ENCODE measurements at places on chromosomes 13 and 19.

DNA sequence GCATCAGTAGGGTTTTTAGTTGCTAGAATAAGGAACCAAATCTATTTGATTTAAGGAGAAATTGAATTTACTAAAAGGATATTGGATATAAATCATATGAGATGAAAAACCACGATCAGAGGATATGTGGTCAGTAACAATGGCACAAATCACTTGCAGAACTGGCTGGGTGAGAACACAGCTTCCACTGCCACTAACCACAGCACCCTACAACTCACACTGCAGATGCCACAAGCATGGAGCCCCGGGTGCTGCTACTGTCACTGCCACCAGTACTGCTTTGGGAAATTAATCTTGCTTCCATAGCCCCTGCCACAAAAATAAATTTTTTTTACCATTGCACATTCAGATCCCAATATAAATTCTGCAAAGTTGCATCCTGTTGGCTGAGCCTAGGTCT, 40.6 kb upstream of the KLF12 start:
- no peak for DNase-seq

DNA sequence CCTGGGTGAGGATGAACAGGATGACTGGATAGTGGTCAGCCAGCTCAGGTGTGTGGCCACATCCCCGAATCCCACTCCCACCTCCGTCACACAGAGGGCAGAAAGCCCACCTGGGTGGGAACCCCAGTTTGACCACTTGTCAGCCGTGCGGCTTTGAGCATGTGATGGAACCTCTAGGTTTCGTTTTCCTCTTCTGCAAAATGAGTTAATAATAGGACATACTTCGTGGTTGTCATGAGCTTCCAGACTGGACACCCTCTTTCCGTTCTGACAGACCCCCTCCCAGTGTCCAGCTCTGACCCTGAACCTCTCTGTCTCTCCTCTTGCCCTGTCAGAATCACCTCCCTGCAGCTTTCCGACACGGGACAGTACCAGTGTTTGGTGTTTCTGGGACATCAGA, 1.8 kb downstream of the AXL start:
- DNase-seq = no peak

DNA sequence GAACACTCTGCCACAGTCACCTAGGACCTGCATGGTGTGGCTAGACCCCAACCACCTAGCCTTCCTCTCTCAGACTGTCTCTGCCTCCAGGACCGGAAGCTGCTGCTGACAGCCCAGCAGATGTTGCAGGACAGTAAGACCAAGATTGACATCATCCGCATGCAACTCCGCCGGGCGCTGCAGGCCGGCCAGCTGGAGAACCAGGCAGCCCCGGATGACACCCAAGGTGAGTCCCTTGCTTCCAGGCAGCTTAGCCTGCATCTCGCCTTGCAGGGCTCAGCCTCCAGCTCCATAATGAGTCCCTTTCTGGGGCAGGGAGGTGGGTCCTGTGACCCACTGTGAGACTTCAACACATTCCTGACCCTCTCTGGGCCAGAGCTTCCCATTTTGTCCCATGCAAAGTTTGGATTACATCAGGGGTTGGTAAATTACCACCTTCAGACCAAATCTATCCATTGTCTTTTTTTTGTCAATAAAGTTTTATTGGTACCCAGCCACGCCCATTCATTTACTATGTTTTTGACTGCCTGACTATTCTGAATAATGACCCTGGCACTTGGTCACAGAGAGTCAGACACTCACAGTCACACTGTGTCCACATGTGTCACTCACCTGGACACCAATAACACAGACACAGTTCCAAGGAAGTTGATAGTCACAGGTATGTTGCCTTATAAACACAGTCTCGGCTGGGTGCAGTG, 13.4 kb downstream of the PKN1 start:
- DNase-seq = no peak

DNA sequence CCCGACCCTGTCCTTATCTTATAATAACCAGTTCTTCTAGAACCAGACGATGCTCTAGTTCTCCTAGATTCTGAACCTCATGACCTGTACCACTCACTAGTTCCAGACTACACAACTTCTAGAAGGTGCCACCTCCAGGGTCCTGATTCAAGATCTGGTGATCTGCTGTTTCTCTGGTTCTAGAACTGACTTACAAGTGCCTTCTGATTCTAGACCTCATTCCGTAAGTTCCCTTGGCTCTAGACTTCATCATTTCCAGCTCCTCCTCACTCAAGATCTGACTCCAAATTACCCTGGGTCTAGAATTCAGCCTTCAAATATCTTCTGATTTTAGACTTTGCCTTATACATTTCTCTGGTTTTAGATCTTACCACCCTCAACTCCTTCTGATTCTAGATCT, 5.0 kb upstream of the PPP5C start:
- DNase-seq = no peak

- no peak for DNase-seq
Measured at GRCh38 chr19:18603958-18604819, 2.4 kb downstream of the CRLF1 start.

GRCh38 chr13:30313311-30313710, 6.0 kb upstream of the KATNAL1 start:
- no peak for DNase-seq

- no peak for DNase-seq
Measured at GRCh38 chr19:44752123-44752815, 3.8 kb downstream of the BCL3 start.

DNA sequence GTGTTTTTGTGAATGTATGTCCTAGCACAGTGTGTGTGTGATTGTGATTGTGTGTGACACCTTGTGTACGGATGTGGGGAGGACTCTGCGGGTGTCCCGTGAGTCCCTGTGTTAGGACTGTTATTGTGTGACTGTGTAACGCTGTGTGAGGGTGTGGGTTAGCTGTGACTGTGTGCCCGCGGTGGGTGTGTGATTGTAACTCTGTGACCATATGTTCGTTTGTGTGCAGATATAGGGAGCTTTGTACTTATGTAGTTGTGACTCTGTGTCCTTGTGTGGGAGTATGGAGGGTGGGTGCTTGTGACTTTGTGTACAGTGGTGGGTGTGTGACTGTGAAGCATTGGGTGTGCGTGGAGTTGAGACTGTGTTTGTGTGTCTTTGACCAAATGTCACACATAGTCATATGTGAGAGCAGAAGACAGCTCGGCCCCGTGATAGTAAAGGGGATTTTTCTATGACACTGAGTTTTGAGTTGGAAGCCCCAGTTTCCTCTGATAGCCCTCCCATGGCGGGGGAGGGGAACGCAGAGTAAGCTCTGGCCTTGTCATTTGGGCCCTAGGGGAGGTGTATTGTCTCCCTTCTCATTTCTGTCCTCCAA, 949 bp upstream of the ZNF260 start:
- DNase-seq = no peak

GRCh38 chr13:46121597-46122163, 16.8 kb upstream of the CPB2 start:
- DNase-seq = no peak

DNA sequence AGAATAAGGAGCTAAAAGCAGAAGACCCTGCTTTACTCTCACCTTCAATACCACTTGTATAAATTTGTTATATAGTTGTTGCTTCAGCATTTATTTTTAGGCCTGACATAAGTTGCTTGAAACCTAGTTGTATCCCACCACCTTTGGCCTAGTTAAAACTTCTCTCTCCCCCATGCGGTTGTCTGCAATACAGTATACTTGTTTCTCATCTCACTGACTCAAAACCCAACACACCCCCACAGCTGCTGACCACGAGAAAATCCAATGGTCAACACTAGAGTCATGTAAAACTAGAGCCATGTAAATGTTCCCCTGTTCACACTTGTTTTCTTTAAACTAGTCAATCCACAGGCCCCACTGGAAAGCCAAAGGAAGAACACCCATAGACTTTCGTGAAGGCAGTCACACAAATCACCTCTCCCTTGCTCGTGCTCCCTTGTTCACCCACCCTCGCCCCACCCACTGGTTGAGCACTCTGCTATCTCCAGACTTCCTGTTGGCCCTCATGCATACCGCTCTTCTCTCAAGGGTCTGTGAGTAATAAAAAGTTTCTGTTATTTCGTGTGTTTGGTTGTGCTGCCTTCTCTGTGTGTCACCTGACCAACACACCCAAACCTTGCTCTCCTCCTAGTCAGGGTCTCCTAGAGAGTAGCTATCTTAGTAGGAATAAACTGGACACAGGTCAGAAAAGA, 12.9 kb upstream of the CCDC169 start:
- no peak for DNase-seq

GRCh38 chr19:22610121-22610520, 24.0 kb upstream of the ZNF492 start:
- no peak for DNase-seq

GRCh38 chr19:54332149-54332548, 6.8 kb downstream of the LILRA4 start:
- no peak for DNase-seq

- DNase-seq = peak; percentile 98
Measured at GRCh38 chr19:18364826-18365528, 21.0 kb upstream of the GDF15 start.

DNA sequence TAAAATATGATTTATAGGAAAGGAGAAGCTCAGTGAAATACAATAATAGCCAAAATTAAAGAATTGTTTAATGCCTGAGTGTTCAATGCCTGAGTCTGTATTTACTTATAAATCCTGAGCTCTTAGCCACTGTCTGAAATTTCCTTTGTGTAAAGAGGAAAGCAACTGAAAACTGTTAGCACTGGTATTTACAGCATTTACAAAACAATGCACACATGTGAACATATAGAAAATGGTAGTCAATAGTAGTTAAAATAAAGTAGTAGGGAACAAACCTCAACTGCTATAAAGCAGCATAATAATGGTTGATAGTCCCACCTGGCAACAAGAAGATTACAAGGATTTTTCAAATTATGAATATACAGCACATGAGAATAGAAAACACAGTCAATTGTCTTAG, 1137.1 kb upstream of the ATXN8OS start:
- no peak for DNase-seq

- DNase-seq = no peak
Measured at GRCh38 chr19:18932216-18932841, 8.7 kb downstream of the HOMER3 start.

DNA sequence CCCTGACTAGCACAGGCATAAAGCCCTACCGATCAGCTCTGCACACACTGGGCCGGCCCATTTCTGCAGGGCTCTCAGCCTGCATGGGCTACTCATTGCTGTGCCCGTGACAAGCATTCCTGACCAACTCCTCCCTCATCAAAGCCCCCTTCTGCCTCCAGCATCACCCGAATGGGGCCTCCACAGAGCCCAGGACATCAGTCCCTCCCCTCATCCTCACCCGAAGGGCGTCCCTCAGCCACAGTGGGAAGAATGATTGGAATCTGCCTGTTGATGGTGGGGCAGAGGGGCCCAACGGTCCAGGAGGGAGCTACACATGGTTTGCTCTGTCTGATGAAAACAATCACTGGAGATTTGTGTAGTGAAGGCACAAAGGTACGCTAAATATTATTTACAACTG, 43.8 kb downstream of the SERP2 start:
- DNase-seq = no peak

DNA sequence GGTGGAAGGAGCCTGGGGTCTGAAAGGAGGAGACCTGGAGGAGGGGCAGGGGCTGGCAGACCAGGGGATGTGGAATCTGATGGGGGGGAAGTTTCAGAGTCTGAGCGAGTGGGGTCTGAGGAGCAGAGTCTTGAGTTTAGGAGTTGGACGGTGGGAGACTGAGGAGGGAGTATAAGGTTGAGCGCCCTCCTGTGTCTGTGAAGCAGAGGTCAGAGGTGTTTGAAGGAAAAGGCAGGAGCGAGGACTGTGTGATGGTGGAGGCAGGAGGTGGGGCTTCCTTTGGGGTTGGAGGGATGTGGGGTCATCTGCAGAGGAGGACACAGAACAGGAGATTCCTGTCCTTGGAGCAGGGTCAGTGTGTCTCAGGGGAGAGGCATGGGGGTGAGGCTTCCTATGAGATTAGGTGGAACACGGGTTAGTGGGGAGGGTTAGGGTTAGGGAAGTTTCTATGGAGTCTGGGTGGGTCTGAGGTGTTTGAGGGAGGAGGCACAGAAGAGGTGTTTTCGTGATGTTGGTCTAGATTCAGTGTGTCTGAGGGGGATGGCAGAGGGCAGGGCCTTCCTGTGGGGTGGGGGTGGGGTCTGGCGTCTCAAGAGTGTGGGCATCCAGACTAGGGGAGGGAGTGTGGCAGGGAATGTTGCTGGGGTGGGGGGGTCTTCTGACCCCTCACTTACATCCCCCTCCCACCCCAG, 8.3 kb downstream of the RYR1 start:
- no peak for DNase-seq

DNA sequence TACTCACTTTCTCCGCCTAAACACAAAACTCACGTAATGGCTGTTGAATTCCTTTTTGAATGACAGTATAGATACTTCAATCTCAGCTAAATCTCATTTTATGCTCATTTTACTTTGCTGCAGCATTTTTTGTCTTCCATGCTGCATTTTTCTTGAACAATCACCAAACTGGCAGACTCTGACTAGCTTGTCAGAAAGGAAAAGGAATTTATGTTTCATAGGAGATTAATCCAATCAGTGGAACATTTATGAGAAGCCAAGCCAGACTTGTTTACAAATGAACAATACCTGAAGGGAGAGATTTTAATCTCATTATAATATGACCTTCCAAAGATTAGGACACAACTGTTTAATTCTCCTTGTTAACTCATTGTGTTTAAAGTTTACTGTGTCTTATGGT, 1044.3 kb downstream of the DIAPH3 start:
- no peak for DNase-seq

GRCh38 chr13:92379371-92379770, 847.2 kb upstream of the GPC6 start:
- DNase-seq = no peak

- no peak for DNase-seq
Measured at GRCh38 chr13:77752512-77753069, 55.1 kb downstream of the SLAIN1 start.

DNA sequence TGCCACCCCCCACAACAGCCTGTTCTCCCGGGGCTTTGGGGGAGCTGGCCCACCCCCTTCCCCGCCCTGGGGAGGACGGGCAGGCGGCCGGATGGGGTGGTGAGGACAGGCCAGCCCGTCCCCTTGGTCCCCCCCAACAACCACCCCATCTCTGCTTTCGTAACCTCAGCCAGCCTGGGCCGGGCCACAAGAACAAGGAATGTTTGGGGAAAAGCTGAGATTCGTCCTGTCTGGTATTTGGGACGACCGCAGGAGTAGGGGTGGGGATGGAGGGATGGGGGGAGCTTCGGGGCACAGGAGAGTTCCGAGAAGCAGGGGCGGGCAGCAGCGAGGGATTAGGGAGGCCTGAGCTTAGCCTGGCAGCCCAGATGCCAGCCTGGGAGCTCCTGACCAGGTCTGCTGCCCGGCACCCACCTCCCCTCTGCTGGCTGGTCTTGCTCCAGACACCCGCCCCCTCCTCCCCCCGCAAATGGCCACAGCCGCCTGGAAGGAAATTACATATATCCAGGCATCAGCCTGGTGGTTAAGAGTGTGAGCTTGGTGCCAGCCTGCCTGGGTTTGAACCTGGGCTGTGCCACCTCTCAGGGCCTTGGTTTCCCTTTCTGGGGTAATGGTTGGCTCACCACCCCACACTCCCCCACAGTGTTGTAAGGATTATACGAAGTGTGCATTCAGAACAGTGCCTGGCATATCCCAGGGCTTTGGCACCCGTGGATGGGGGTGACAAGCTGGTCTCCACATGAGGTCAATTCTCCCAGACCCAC, at the start of gene PODNL1:
TSS of gene PODNL1 (minus strand) at position 117 of the 764 bp plus-strand sequence. CDS start 236 bp downstream, outside the sequence.
- no peak for DNase-seq

GRCh38 chr13:99991013-99991827, 9.6 kb downstream of the ZIC2 start:
- DNase-seq = no peak

Data from smooth muscle cell of the brain vasculature (primary cell).